NCI-H82 (cell line): ENCODE measurements at places on chromosomes 13 and 19.

GRCh38 chr13:110518571-110518970 lies 43.0 kb downstream of the RAB20 start:
- no peak for DNase-seq

DNA sequence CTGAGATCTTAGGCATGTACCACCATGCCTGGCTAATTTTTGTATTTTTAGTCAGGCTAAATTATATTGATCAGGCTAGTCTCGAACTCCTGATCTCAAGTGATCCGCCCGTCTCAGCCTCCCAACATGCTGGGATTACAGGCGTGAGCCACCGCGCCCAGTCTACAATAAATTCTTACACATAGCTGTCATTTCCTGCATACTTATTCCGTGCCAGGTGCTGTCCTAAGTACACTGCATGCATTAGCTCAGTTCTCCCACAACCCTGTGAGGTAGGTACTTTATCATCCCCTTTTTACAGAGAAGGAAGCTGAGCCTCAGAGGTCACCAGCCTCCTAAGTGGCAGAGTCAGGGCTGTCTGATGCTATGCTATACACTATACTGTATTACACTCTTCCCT lies 7.2 kb upstream of the RHPN2 start:
- no peak for DNase-seq

DNA sequence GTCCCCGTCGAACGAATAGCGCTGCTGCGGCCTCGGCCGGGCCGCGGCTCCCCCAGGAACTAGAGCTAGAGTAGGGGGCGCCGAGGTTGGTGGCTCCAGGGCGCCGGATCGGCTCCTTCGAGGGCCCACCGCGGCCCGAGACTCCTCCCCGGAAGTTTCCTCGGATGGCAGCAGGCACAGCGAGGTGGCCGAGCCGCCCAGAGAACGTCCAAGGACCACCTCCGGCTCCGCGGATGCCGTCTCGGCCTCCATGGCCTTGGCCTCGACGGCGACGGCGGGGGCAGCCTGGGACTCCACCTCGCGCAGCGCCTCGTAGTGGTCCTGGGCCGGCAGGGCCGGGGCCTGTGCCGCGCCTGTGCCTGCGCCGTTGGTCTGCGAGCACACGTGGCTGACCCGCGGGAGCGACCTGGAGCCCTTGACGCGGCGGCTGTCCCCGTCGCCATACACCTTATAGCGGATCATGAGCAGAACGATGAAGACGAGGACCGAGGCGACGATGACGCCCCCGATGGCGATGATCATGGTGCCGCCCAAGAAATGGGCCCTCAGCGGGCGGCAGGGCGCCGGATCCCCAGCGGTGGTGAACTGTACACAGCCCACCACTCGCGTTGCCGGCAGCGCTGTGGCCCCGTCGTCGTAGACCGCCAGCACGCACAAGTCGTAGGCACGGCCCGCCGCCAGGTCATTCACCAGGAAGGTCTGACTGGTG lies 11.8 kb downstream of the IFNL1 start:
- no peak for DNase-seq

DNA sequence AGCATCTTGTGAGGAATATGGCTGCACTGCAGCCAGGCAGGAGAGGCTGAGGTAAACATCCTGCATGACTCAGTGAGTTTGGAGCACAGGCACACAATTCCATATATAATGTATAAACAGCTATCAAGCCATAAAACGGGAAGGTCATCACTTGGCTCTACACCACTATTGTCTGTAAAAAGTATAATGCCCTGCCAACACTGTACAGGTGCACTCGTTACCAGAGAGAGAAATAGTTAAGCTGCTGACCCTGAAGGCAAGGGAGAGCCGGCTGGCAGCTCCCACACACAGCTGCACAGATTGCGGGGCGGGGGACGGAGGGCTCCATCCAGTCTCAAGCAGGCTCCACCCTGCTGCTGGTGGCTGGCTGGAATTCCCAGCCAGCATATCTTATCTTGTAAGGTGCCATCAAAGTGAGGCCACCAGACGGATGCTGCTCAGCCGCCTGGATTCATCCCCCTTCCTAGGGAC lies 668.1 kb downstream of the SLITRK5 start:
- peak; percentile 88 for DNase-seq
